ENCODE measurements at places on chromosomes 6 and 20. TPM values are rescaled to one million over a fixed set of nuclear protein-coding genes. Genes with fewer than 3 reads are reported as not detected.
A peak's percentile ranks its signal among the peaks of the same experiment; 100 is the strongest.

The CGAS gene
- 1.2 TPM for total RNA-seq

The STAU1 gene
- 77.2 TPM for total RNA-seq

The PLCG1 gene
- total RNA-seq: 101 TPM

The VEGFA gene
- total RNA-seq: 45.2 TPM

- DNase-seq: no peak
These were observed 14.8 kb downstream of the SEMG2 start for GRCh38 chr20:45235995-45236394.

GRCh38 chr6:151461673-151462072 lies 9.7 kb upstream of the RMND1 start:
- no peak for DNase-seq

DNA sequence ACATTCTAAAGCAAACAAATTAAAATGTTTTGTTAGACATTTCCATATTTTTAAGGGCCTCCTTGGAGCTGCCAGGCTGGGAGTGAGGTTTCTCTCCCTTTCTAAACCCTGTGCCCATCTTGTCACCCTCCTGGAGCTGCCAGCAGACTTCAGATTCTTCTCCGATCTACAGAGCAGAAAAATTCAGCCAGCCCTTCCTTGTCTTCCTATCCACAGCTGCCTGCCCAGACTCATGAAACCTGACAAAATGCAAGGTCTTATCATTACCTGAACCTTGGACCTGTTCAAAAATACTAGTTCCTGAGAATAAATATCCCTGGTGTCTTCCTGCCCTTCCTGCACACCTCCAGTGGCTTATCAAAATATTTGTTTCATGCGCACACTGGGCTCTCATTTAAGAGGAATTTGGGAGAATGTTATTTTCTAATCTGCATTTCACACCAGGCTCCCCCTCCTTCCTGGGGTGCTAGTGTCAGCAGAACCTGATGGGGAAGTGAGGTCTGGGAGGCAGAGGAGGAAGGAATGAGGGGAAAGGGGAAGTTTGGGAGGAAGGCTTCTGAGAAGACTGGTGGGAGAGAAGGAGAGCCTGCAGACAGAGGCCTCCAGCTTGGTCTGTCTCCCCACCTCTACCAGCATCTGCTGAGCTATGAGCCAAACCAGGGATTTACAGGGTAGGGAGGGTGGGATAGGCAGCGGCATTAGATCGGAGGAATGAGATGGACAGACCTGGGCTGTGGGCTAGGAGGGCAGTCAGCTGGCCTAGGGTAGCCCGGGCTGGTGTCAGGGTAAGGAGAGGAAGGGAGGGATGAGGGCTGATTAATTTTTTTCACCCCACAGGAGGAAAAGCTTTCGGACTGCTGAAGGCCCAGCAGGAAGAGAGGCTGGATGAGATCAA lies at the start of gene AIF1:
AIF1 (plus strand) TSS at position 551 of the 895 bp plus-strand sequence; CDS start at position 647, 96 bp downstream.
- no peak for DNase-seq

DNA sequence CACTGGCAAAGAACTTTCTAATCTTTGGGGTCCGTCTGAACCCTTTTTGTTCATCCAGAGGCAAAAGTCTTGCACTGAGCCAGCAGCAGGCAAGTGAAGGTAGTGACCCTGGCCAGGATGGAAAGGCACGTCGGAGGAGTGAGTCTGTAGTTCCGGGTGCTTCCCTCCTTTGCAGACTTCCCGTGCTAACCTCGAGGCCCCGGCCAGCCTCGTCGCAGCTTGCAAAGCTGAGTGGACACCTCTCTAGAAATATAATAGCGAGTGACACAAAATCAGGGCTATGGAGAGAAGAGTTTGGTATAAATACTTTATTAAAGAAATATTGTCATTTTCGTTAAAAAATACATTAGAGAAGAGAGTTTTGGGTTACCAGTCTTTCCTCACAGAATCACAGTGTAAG lies 9.9 kb downstream of the PSMG4 start:
- no peak for DNase-seq

- DNase-seq: no peak
These were observed 101.5 kb downstream of the TMEM242 start for GRCh38 chr6:157221817-157222175.

DNA sequence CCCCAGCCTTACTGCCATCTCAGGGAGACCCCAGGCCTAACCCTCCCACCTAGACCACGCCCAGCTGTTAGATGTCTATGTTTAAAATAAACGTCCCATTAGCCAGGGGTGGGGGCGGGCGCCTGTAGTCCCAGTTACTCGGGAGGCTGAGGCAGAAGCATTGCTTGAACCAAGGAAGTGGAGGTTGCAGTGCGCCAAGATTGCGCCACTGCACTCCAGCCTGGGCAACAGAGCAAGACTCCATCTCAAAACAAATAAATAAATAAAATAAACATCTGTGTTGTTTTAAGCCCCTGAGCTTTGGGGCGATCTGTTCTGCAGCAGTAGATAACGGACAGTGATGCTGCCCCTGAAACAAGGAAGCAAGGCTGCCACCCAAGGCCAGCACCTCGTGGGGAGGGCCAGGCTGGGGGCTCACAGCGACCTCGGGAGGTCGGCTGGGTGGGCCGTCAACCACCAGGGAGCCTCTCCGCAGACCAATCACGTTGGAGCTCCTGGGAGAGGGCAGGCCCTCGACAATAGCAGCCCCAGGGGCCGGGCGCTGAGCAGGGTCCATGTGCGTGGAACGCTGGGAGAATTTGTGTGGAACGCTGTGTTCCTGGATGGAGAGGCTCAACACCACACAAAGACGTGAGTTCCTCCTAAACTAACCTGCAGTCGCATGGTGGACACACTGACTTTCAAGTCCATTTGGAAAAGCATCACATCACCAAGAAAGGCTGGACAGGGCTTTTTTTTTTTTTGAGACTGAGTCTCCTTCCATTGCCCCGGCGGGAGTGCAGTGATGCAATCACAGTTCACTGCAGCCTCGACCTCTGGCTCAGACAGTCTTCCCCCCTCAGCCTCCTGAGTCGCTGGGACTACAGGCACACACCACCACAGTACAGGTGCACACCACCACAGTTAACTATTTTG lies 1.0 kb upstream of the HELZ2 start:
- no peak for DNase-seq

- peak; percentile 77 for DNase-seq
These were observed 1.6 kb upstream of the THBD start for GRCh38 chr20:23050847-23051627.

Measured in ovary (tissue), 10 donors.